ENCODE measurements at places on chromosomes 16 and 17.

- no peak for DNase-seq
Observed at GRCh38 chr17:2410951-2411350, 10.1 kb upstream of the MNT start.

DNA sequence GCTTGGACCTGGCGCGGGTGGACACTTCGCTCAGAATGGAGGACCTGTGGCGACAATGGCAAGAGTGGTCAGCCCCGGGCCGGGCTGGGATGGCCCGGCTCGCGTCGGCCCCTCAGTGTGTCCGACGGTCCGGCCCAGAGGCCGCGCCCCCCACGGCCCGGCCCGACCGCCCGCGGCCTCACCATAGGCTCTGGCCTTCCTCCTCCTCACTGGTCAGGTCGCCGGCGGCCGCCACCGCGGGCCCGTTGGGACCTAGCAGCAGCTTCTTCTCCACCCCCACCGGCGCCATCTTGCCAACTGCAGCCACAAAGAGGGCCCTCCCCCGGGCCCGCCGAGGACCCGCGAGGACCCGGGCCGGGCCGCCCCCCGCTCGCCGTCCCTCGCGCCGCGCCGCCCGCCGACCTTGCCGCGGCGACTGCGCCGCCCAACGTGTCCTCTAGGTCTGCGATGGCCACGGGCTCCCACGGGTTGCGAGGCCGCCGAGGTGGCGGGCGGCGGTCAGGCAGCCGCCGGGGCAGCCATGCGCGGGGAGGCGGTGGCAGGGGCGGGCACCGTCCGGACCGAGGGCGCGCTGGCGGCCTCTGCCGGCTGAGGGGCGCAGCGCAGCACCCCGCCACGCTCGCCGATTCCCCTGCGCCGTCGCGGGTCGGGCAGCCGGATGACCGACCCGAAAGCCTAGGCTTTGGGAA lies at the start of gene DYNC1LI2:
Gene DYNC1LI2, minus strand, starts transcription at position 307 of the 689 bp plus-strand sequence. Its CDS starts 18 bp downstream, at position 289.
- DNase-seq, result peak; percentile 83

- no peak for DNase-seq
Observed at GRCh38 chr16:55824473-55825000, 8.4 kb downstream of the CES1 start.

- DNase-seq, result no peak
Observed at GRCh38 chr17:54494721-54495715, 405.6 kb upstream of the TOM1L1 start.

GRCh38 chr16:2532494-2533141 lies 1.4 kb upstream of the CEMP1 start:
- peak; percentile 75 for DNase-seq

DNA sequence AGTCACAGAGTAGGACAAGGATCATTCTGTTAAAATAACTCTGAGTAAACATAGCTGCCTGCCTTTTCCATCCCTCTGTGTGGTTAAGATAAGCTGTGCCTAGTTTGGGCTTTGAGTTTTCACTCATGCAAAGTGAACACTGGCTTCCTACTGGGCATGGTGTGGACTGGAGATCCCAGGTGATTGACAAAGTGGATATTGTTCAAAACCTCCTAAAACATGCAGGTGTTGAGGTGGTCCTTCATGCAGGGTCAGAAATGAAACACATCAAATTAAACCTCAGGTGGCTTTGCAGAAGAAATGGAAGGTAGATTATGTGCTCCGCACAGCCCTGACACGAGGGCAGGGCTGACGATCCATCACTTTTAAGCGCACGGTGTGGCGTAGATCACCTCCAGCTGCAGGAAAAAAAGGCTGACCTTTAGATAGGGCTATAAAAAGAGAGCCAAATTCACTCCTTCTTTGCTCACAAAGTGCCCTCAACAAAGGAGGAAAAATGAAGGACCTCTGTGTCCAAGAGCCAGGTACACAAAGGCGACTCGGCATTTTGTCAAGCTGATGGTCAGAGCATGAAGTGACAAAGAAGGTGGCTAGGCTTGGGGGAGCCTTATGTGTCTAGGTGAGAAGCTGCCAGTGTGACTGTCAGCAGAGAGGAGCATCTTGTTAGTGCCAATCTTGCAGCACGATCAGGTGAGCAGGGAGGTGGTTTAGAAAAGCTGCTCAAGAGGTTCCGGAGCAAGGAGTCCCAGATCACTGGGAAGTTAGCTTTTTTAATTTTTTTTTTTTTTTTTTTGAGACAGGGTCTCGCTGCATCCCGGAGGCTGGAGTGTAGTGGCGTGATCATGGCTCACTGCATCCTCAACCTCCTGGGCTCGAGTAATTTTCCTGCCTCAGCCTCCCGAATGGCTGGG lies 19.9 kb upstream of the ITPRIPL2 start:
- DNase-seq, result no peak

DNA sequence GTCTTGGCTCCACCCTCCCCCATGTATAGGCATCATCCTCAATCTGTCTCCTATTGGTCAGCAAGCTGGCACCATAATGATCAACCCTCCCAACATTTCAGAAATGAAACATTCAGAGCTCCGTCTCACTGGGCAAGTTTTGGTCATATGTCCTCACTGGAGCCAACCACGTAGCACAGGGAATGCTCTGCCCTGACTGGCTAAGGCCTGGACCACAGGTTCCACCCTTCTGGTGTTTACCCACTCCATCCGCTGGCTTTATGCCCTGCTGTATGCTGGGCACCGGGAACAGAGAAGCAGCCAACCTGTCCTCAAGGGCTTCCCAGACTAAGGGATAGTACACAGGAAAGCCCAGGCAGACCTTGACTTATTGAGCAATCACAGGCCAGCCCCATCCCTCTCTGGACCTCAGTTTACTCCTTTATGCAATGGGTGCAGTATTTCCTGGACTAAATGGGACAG lies 20.5 kb downstream of the MYO15A start:
- DNase-seq, result no peak

DNA sequence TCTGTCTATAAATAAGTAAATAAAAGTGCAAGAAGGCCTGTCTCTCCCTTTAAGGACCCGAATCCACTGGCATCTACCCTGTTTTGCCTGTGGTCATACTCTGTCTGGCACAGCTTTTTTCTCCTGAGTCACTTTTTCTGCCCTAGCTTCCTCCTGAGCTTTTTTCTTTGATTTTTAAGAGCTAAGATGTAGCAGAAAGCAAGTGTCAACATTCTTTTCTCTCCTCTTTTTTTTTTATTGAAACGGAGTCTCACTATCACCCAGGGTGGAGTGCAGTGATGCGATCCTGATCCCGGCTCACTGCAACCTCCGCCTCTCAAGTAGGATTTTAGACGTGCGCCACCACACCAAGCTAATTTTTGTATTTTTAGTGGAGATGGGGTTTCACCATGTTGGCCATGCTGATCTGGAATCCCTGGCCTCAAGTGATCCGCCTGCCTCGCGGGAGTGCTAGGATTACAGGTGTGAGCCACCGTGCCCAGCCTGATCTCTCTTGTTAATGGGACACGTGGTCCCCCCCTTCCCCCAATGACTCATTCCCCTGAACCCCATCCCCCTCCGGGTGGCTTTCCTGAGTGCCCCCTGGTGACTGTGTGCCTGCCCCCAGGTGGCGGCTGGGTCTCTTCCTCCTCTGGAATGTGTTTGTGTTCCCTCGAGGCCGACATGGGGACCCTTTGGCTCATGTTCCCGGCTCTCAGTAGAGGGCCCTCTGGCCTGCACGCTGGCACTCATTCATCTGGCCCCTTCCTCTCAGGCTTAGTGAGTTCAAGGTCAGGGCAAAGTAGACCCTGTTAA lies 14.2 kb downstream of the C16orf90 start:
- DNase-seq, result no peak

- no peak for DNase-seq
Observed at GRCh38 chr16:65116818-65117430, 4.9 kb downstream of the CDH11 start.

DNA sequence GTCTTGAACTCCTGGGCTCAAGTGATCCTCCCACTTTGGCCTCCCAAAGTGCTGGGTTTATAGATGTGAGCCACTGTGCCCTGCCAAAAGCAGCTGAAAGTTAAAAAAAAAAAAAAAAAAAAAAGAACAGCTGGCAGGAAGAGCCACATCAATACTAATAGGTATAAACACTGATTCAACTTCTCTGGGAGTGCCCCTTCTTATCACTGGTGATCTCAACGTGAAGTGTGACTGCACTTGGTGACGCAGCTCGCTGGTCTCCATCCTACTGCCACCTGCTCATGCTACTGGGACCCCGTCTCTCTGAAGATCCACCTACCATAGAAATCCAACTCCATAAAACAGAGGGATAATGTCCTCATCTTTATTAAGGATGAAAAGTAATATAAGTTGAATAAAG lies 40.8 kb downstream of the RNF157 start:
- DNase-seq, result peak; percentile 81

DNA sequence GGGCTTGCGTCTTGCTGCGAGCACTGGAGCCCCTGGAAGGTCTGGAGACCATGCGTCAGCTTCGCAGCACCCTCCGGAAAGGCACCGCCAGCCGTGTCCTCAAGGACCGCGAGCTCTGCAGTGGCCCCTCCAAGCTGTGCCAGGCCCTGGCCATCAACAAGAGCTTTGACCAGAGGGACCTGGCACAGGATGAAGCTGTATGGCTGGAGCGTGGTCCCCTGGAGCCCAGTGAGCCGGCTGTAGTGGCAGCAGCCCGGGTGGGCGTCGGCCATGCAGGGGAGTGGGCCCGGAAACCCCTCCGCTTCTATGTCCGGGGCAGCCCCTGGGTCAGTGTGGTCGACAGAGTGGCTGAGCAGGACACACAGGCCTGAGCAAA lies 7.4 kb downstream of the MPG start:
- no peak for DNase-seq

GRCh38 chr17:79212149-79213087 lies 137.8 kb downstream of the ENGASE start:
- DNase-seq, result no peak

DNA sequence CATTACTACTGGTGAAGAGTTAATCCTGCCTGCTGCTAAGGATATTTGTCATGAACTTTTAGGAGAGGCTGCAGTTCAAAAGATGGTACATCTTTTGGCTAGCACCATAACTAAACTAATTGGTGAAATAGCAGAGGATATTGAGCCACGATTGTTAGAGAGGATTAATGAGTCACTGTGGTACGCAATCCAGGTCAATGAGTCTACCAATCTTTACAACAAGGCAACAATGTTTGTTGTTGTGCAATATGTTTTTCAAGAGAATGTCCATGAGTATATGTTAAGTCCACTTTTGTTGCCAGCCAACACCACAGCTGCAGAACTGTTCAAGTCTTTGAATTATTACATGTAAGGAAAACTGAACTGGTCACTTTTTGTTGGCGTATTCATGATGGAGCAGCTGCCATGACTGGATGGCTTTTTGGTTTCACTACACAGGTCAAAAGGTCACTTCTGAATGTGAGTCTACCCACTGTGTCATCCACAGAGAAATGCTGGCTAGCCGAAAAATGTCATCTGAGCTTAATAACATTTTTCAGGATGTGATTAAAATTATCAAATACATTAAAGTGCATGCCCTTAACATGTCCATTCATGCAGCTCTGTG lies 402.6 kb upstream of the KIF2B start:
- DNase-seq, result no peak

- DNase-seq, result peak; percentile 75
Observed at GRCh38 chr17:74862108-74862901, 2.6 kb upstream of the GRIN2C start.

DNA sequence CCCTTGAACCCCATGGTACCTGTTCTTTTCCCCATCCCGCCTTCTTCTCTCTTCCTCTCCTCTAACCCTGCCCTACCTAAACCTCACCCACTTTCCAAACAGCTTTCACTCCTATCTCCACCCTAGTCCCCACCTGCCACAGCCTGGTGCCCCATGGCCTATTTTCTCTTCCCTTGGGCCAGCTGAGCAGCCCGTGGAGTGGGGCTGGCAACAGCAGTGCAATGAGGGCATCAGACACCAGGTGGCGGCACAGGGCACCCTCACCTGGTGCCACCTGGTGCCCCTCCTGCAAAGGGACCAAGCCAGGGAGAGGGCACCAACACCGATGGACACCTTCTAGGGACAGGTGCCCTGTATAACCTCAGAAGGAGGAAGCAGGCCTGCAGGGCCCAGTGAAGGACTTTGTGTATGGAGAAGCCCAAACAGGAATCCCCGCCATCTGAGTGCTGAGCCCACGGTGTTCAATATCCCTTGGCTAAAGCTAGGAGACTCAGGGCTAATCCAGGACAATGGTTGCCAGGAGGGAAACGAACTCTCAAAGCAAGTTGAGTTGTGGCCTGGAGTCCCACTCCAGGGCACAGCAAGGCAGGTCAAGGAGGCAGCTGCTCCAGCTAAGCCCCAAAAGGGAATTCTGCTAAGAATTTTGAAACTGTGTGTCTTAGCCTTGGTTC lies 4.0 kb upstream of the ABCC3 start:
- DNase-seq, result peak; percentile 42

- peak; percentile 96 for DNase-seq
Observed at GRCh38 chr17:7687908-7688807, at the start of gene WRAP53. WRAP53 (plus strand) TSS chr17:7688477; CDS start chr17:7688649, 172 bp downstream.

GRCh38 chr17:30600060-30600829 lies 123.0 kb downstream of the GOSR1 start:
- peak; percentile 65 for DNase-seq

DNA sequence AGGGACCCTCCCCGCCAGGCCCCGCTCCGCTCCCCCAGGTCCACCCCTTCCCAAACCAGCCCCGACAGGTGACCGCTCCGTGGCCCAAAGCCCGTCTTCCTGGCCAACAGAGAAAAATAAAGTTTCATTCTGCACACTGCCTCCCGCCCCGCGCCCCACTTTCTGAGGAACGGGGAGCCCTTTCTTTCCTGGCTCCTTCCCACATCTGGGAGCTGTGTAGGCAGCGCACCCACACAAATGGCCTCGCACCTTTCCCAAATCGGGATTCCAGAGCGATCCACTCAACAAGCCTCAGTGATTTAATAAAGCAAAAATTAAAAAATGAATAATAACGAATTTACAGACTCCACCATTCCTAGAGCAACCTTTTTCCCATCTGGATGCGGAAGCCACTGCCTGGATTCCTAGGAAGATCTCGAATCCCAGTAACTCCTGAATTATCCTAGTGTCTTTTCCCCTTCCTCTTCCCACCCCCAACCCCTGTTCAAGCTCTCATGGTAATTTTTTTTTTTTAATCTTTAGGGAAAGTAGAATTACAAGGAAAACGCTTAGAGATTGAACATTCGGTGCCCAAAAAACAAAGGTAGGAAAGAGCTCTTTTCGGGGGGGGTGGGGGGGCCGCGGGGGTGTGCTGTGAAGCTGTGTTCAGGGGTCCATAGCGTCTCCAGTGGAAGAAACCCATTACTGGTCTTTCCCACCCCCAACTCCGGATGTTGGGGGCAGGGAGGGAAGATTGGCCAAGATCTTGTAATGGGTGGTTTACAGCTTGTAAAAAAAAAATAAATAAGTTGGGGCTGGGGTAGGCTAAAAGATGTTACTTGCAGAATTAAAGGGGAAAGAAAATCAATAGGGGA lies 1.6 kb downstream of the IGF2BP1 start:
- DNase-seq, result no peak

- no peak for DNase-seq
Observed at GRCh38 chr16:11835891-11836649, 15.3 kb downstream of the RSL1D1 start.

- no peak for DNase-seq
Observed at GRCh38 chr17:74579900-74580299, 12.2 kb downstream of the CD300LD start.

GRCh38 chr17:75688209-75688825 lies 21.2 kb downstream of the SAP30BP start:
- peak; percentile 18 for DNase-seq

- no peak for DNase-seq
Observed at GRCh38 chr17:57819285-57819684, 30.6 kb downstream of the MRPS23 start.
